T-cell (primary cell): ENCODE measurements at places on chromosomes 5 and 9.

- DNase-seq = no peak
Measured at GRCh38 chr5:137822984-137823383, 44.7 kb upstream of the MYOT start.

DNA sequence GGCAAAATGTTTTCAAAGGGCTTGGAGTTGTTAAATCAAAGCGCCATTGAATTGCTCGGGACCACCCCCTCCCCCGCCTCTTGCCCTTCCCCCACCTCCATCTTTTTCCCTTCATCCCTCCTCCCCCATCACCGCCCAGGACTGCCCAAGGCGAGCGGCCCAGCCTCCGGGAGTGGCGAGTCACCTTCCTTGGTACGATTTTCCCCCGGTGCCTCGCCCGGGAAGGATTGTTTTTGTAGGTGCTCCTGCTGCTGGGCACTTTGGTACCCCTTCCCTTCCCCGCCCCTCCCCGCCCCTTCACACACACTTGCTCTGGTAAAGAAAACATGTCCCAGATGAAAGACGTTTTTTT lies 61.2 kb downstream of the TMEM174 start:
- no peak for DNase-seq

GRCh38 chr5:24161559-24161958 lies 483.2 kb downstream of the CDH10 start:
- DNase-seq = no peak

GRCh38 chr5:1312993-1313833 lies 18.3 kb upstream of the TERT start:
- no peak for DNase-seq

DNA sequence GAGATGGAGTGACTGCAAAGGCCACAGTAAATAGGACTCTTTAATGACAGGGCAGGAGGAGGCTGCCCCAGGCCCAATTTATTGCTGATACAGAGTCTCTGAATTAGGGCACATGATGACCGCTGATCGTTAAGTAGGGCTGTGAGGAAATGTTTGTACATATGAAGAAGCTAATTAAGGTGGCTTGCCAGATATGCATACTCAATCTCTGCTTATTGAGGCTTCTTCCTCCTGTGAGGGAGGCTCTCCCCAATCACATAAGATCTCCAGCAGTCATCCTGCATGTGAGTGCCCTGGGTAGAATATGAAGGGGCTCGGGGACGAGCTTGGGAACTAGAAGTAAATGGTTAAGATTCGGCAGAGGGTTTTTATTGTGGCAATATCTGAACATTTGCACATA lies 8.2 kb upstream of the CD180 start:
- no peak for DNase-seq
